Activated CD8-positive, alpha-beta memory T cell treated with anti-CD3 and anti-CD28 coated beads for 36 hours (primary cell): ENCODE measurements at places on chromosomes 3 and 15. TPM values are rescaled to one million over a fixed set of nuclear protein-coding genes. Genes with fewer than 3 reads are reported as not detected.

FILIP1L gene
- 0.23 TPM for total RNA-seq

INSYN1 gene
- total RNA-seq = not detected

EFCAB12 gene
- 0.67 TPM for total RNA-seq

GOLGA6A gene
- not detected for total RNA-seq

ERICH6 gene
- total RNA-seq = not detected

DLL4 gene
- 0.08 TPM for total RNA-seq
